NCI-H526 (cell line): ENCODE measurements at places on chromosomes 13 and 19.

- no peak for DNase-seq
Observed at GRCh38 chr19:10523135-10523636, 5.9 kb upstream of the S1PR5 start.

GRCh38 chr19:55086730-55087541 is 11.3 kb downstream of the EPS8L1 start:
- DNase-seq: peak; percentile 87

- no peak for DNase-seq
Observed at GRCh38 chr13:39107561-39107960, 69.3 kb downstream of the NHLRC3 start.

DNA sequence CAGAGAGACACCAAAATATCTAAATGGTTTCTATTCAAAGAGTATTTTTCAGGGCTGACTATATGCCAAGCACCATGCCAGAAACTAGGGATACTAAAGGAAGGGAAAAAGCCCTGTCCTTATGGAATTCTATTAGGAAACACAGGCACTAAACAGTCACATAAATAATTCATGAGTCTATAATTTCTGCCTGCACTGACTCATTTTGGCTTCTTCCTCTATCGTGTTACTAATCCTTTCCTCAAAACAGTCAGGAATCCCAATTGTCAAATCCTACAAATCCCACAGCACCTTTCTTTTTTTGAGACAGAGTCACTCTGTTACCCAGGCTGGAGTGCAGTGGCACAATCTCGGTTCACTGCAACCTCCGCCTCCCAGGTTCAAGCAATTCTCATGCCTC is 29.2 kb downstream of the XPO4 start:
- DNase-seq: no peak

- DNase-seq: no peak
Observed at GRCh38 chr19:21947775-21948174, 63.0 kb downstream of the ZNF208 start.

GRCh38 chr19:34096020-34096915 is 76.0 kb upstream of the LSM14A start:
- DNase-seq: peak; percentile 90

GRCh38 chr13:80047406-80047805 is 293.5 kb downstream of the SPRY2 start:
- no peak for DNase-seq

GRCh38 chr19:33235269-33235995 is 9.8 kb upstream of the SLC7A10 start:
- DNase-seq: peak; percentile 96

DNA sequence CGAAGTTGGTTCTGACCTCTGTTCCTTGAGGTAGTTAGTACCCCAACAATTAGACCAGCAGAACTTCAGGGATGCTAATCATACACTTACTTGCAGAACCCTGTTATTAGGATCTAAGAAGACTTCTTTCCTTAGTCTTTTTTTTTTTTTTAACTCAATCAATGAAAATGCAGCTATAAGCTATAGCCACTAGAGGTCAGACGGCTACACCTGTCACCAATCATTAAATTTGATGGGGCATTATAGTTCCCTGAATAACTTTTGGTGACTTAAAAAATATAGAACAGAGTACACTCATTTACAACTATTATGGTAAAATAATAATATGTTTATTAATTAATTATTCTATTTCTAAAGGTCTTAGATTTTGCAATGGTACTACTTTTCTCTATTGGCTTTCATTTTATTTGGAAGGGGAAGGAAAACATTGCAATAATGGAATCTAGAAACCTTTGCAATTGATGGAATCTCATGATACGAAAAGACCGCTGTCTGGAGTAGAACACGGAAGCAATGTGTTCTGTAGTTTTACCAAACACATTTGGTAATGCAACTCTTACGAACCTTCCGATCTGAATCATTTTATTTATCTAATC is 483.2 kb downstream of the DIAPH3 start:
- DNase-seq: peak; percentile 65

DNA sequence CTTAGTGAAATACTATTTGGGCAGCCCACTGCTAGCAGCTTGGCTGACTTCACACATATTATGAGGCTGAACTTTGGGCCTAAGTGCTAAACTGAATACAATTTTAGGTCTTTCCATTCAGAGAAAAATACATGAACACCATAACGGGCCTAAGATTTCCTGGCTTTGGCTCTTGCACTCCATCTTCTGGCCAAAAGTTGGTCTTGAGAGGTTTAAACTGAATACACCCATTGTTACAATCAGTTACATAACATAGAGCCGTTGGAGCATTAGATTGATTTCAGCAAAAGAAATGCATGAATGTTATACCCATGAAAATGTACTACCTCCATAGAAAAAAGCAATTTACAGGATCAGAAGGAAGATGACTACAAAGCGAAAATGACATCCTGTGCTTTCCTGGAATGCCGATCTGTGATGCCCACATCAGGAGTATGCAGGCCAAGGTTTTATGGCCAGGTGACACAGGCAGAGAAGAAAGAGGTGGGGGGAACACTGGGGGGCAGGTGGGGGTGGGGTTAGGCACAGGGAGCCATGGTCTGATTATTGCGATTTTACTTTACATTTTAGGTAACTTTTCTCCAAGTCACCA is 11.1 kb upstream of the SHISA2 start:
- DNase-seq: peak; percentile 50

DNA sequence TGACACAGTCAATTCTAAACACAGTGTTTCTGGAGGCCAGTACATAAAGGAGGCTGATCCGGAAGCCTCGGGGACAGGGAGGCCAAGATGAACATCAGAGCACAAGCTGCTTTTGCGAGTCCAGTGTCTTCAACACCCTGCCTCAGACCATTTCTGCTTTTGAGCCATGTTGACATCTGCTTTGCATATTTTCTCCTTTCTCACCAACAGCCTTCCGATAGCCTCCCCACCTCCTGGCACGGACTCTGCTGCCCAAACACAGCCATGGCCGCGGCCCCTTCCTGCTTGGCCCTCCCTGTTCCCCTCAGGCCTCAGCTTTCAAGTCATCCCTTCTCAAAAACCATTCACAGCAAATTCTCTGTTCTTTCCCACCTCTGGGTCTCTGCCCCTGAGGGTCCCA is 3.6 kb downstream of the LRRC25 start:
- DNase-seq: no peak

GRCh38 chr19:19655641-19656343 is 7.7 kb downstream of the ATP13A1 start:
- no peak for DNase-seq

DNA sequence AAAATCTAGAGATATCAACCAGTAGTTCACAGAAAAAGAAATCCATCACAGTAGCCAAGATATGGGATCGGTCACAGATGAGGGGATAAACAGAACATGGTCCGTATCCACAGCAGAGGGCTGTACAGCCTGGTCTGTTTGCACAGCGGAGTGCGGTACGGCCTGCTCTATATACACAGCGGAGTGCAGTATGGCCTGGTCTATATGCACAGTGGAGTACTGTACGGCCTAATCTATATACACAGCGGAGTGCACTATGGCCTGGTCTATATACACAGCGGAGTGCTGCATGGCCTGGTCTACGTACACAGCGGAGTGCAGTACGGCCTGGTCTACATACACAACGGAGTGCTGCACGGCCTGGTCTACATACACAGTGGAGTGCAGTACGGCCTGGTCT is 43.0 kb upstream of the MCF2L start:
- DNase-seq: no peak

DNA sequence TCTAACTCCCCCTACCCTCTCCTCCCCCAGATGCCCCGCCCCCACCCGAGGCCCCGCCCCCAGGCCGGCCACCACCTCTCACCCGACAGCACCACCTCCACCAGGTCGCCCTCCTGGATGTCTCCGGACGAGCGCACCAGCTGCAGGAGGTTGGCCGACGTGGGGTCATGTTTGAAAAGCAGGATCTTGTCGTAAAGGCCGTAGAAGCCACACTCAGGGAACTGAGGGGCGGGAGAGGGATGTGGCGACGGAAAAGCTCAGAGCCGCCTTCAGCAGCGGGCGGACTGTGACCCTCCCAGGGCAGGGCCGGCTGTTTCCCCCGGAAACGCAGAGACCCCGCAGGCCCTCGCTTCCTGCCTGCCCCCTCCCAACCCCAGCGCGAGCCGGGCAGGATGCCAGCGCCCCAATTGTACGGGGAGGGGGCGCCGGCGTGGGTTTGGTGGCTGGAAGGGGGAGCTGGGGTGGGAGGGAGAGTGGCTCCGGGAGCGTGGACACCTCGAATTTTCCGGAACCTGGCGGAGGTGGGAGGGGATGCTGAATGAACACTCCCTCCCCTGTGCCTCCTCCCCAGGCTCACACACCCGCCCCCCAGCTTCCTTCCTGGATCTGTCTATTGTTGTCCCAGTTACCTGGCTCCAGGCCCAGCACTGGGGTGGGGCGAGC is 3.0 kb downstream of the PRKD2 start:
- peak; percentile 46 for DNase-seq

GRCh38 chr13:92407858-92408257 is 818.7 kb upstream of the GPC6 start:
- no peak for DNase-seq

DNA sequence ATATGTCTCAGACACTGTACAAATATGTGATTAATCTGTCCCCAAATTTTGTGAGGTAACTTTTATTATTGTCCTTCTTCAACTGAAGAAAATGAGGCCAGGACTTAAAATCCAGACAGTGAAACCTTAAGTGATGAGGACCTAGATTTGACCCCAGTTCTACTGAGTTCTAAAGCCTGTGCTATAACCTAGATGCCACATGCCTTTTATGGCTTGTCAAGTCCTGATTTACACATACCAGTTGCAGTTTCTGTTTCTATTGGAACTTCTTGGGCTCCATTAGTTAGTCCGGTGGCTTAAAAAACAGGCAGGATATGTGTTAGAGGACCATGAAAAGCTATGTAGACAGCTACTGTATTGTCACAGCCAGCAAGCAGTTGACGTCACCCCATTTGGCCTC is 436.5 kb upstream of the KLHL1 start:
- DNase-seq: no peak

- DNase-seq: no peak
Observed at GRCh38 chr13:67087527-67087926, 142.6 kb downstream of the PCDH9 start.

DNA sequence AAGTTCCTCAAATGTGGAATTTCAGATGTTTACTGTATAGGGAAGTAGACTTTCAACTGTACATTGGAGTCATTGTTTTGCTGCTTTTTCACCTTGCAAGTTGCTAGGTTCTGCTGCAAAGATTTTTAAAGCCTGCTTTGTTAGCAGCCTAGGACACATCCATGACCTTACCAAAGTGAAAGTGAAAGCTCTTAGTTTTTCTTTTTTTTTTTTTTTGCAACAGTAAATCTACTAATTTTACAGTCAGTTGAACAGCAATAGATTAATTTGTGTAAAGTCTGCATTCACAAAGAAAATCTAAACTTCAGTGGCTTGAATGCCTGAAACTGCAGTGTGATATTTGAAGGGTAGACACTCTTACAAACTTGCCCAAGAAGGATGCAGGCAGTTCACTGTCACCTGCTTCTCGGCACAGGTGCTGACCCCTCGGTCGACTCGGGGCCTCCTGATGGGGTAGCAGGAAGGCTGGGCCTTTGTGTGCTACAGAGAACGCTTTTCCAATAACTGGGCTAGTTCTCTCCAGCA is 5.0 kb upstream of the MTIF3 start:
- peak; percentile 8 for DNase-seq

DNA sequence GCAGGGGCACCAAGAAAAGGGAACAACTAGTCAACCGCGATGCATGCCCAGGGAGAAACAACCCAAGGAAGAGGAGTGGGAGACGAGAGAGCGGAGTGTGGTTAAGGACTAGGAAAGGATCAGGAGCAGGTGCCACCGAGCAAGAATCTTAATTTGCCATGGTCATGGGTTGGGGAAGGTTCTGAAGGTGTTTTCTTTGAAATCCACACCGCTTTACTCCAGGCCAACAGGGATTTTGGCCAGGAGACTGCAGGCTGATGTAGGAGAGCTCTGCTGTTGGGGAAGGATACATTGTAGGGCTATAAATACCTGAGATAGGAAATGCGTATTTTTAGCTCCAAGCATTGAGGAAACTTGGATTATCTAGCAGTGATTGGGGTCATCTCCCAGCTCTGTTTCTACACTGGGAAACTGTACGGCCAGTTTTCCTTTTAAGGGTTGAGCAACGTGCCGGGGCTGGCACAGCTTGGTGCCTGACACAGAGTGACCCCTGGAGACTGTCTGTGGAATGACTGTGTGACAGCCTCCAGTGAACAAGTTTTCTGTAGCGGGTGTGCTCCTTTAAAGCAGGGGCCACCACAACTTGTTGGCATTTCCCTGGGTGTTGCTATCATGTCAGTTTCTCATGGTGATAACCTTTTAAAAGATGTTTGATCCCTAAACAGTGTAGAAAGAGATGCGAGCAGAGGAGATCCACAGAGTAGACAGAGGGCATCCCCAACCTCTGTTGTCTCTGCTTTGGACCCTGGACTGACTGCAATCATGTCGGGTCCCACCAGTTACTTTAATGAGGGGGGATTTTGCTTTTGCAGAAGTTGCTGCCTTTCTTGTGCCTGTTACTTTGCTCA is 34.3 kb downstream of the ZNF536 start:
- peak; percentile 75 for DNase-seq

DNA sequence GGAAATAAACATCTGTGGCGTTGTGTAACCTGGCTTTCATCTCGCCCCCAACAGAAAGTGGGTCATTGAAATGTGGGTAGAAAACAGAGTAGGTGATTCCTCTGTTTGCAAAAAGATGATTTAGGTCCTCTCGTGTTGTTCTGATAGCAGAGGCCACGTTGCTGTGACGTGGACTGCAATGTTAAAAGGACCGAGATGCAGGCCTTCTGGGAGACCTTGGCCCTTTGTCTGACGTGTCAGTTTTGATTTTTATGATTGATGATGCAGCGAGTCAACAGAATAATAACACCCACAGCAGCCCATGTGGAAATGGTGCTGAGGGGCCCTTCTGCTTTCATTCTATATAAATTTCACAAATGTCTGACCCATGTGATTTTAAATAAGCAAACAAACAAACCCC is 68.9 kb downstream of the FGF9 start:
- no peak for DNase-seq

DNA sequence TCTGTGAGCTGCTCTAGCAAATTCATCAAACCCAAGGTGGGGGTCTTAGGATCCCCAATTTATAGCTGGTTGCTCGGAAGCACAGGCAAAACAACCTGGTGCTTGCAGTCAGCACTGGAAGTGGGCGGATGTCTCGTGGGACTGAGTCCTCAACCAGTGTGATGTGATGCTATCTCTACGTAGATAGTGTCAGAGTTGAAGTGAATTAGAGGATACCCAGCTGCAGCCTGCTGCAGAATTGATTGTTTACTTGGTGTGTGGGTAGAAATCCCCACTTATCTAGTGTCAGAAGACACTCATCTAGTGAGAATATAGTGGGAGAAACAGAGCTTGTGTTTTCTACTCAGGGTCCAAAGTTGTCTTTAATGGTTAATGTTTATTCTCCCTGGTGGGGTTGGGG is 63.3 kb downstream of the CBY2 start:
- no peak for DNase-seq

- DNase-seq: no peak
Observed at GRCh38 chr13:110347535-110348308, 40.6 kb downstream of the COL4A2 start.

GRCh38 chr13:114143806-114144605 is 11.6 kb upstream of the RASA3 start:
- DNase-seq: peak; percentile 60

DNA sequence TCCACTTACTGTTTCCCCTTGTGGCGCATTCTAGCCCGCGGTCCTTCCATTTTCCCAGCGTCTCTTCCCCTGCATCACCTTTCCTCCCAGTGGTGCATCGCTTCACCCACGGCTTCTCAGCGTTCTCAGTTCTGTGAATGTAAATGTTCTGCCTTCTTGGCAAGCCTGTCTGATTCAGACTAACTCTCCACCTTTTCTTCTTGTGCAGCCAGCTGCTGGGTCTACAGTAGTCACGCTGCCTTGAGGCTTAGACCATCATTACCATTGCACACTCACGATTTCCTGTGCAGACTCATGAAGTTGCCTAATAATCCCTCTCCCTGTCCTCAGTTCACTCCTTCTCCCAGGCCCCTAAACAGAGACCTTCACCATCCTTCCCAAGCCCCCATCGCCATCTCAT is 75.0 kb downstream of the DHRS12 start:
- no peak for DNase-seq
